ENCODE measurements at places on chromosomes 2 and 18. TPM values are rescaled to one million over a fixed set of nuclear protein-coding genes. Genes with fewer than 3 reads are reported as not detected.

The PLEKHH2 gene
- 4.4 TPM for total RNA-seq

The UGT1A4 gene
- total RNA-seq: not detected

The NDUFV2 gene
- 68.9 TPM for total RNA-seq

The C2orf49 gene
- total RNA-seq: 17.5 TPM

The PSMA8 gene
- not detected for total RNA-seq

The IL18R1 gene
- total RNA-seq: 1.0 TPM

The PRKRA gene
- 51.1 TPM for total RNA-seq

The LIPG gene
- 0.17 TPM for total RNA-seq

The CBLN2 gene
- total RNA-seq: not detected

The FMNL2 gene
- 31.8 TPM for total RNA-seq
